ENCODE measurements at places on chromosomes 5 and 9.

DNA sequence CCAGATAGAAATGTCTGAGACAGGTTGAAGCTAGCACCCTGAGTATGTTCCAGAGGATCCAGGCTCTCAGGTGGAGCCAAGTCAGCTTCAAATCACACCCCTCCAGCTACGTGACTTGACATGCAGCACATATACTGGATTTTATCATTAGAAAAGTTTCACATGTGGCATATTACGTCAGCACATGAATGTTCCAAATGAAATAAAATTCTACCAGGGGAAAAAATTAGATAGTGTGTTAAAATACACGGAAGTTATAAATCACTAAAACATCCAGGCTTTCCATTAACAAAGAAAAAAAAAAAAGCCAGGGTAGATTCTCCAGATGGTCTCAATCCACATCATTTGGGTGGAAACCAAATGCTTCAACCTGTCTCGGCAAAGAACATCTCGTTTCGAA, 251.6 kb downstream of the MPDZ start:
- no peak for DNase-seq

- DNase-seq = no peak
These were observed 46.6 kb upstream of the SLC12A2 start for GRCh38 chr5:128036950-128037349.

- DNase-seq = no peak
These were observed 336.7 kb downstream of the CCDC171 start for GRCh38 chr9:15889555-15889954.

DNA sequence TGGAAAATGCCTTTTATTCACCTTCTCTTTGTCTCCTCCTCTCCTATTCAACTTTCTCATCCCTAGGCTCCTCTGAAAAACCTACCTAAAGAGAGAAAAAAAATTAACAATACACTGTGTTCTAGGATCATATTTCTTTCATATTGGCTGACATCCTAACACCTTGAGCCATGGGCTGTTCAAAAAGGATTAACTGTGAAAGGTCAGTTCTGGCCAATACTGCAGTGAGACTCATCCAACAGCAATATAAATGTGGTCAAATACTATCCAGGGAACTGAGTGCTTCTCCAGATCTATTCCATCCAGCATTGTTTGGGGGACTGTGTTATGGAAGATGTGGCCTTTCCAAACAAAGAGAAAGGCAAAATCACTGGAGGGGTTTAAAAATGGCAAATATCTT, 131.1 kb upstream of the MOCS2 start:
- DNase-seq = no peak

DNA sequence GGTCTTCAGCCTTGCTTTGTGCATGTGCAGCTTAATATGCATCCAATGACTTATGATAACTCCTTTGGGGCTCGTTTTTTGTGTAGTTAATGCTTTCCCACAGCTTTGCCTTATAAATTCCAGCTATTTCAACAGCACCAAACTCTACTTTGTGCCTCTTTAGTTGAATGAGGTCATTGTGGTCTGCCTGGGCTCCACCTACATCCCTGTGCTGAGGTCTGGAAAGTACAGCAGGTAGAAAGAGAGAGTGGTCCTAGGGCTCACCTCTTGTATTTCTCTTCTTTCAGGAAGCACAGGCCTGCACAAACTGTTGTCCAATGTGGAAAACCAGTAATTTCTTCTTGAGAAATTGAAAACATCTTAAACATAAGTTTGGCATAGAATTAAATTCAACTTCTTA, 167.2 kb downstream of the XRCC4 start:
- no peak for DNase-seq

GRCh38 chr9:117242082-117242481, 172.8 kb downstream of the ASTN2 start:
- no peak for DNase-seq

GRCh38 chr5:97075649-97076048, 66.8 kb downstream of the LIX1 start:
- DNase-seq = no peak
